ENCODE measurements at places on chromosomes 5 and 9. TPM values are rescaled to one million over a fixed set of nuclear protein-coding genes. Genes with fewer than 3 reads are reported as not detected.

The F12 gene
- polyA plus RNA-seq: 0.50 TPM

The CSF1R gene
- 10.2 TPM for polyA plus RNA-seq

The HIGD2A gene
- polyA plus RNA-seq: 243 TPM

The GPX3 gene
- polyA plus RNA-seq: 715 TPM

The GABRA6 gene
- polyA plus RNA-seq: not detected

The PRDM9 gene
- not detected for polyA plus RNA-seq

The WDR5 gene
- polyA plus RNA-seq: 22.3 TPM

The ZBTB26 gene
- polyA plus RNA-seq: 4.3 TPM

The ADGRD2 gene
- polyA plus RNA-seq: not detected

The ANKRD18A gene
- 0.15 TPM for polyA plus RNA-seq

The FAM169A gene
- polyA plus RNA-seq: 0.25 TPM

The FSTL4 gene
- 0.55 TPM for polyA plus RNA-seq

The CARTPT gene
- 1.00 TPM for polyA plus RNA-seq

The IFT74 gene
- polyA plus RNA-seq: 4.5 TPM

The CYLC2 gene
- polyA plus RNA-seq: not detected

The PROP1 gene
- not detected for polyA plus RNA-seq

The ANKDD1B gene
- 0.37 TPM for polyA plus RNA-seq

The PDE6A gene
- polyA plus RNA-seq: not detected

The SPAG8 gene
- polyA plus RNA-seq: 4.1 TPM

The VCAN gene
- 1.5 TPM for polyA plus RNA-seq
